ENCODE measurements at places on chromosomes 11 and 22.

DNA sequence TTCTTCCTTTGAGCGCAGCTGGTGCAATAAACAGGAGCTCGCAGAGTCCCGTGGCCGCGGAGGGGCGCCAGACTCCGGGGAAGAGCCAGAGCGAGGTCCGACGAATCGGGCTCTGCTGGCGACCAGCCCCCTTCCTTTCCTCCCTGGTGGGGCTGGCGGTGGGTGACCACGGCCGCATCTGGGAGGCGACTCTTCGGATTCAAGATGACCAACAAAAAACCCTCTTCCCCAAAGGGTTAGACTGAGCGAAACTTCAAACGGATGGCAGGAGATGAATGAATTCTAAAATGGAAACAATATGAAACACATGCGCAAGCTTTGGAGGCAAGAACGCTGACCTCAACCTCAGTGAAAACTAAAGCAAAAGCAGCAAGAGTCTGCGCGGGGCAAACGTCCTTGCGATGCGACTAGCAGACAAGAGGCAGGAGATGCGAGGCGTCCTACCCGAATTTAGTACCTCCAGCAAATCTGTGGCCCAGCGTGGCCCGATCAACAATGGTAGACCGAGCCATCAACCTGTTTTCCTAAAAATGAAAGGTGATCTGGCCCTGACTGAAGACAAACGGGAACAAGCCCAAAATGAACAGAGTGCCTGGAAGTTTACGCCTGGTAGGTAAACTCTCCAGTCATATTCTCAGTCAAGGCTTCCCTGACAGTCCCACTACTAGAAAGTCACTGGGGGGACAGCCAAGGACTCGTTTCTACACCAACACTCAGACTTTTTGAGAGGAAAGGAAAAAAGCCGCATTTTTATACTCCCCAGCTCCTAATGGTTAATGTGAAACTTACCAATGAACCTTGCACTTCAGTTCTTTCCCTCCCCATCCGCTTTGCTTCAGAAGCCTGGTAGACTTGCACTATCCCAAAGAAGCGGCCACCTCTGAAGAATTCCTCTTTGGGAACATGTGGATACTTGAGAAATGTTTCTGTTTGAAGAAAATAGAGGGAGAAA lies 11.6 kb downstream of the MMP3 start:
- no peak for DNase-seq

DNA sequence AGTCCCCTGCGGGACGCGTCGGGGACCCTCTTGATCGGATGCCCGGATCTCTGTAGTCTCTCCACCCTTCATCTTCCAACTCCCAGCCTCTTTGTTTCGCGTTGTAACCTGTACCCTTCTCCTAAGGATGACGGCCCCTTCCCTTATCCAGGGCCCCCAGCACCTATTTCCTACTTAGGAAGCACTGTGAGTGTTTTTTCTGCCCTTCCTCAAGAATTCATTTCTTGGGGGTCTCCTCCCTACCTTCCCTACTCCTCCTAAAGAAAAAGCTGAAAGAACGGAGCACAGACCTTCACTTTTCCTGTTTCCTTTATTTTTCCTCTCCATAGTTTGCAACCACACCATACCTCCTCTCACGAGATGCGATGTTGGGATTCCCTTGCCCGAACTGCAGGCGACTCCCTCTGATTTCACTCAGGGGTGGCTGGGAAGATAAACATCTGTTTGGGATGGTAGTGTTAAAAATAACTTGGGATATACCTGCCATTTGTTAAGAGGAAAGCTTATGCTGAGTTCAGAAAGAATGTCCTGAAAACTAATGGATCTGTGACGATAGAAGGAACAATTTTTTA lies 593 bp downstream of the FAM118B start:
- DNase-seq = no peak

DNA sequence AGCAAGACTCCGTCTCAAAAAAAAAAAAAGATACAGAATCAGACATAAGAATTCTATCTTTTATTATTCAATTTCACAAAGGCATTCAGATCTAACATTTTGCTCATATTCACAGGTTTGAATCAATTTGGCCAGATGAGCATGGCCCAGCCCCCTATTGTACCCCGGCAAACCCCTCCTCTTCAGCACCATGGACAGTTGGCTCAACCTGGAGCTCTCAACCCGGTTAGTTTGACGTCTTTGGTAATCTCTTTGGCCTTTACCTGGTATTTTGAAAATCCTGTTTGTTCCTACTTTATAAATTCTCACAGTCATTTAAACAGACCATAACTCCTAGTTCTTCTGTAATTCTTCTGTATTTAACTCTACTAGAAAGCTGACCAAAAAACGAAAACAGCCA lies 55.3 kb downstream of the EP300 start:
- no peak for DNase-seq

- DNase-seq = no peak
These were observed 27.8 kb downstream of the MORC2 start for GRCh38 chr22:30940685-30941362.

All from SW 1271 (cell line).